ENCODE measurements at places on chromosomes 2 and 18. TPM values are rescaled to one million over a fixed set of nuclear protein-coding genes. Genes with fewer than 3 reads are reported as not detected.

DNA sequence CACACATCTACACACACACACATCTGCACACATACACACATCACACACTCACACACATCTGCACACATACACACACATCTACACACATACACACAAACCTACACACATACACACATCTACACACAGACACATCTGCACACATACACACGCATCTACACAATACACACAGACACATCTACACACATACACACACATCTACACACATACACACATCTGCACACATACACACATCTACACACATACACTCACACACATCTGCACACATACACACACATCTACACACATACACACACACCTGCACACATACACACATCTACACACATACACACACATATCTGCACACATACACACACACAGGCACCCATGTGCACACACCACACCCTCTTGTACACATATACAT is 400 bp upstream of the PRLH start:
- DNase-seq = no peak

DNA sequence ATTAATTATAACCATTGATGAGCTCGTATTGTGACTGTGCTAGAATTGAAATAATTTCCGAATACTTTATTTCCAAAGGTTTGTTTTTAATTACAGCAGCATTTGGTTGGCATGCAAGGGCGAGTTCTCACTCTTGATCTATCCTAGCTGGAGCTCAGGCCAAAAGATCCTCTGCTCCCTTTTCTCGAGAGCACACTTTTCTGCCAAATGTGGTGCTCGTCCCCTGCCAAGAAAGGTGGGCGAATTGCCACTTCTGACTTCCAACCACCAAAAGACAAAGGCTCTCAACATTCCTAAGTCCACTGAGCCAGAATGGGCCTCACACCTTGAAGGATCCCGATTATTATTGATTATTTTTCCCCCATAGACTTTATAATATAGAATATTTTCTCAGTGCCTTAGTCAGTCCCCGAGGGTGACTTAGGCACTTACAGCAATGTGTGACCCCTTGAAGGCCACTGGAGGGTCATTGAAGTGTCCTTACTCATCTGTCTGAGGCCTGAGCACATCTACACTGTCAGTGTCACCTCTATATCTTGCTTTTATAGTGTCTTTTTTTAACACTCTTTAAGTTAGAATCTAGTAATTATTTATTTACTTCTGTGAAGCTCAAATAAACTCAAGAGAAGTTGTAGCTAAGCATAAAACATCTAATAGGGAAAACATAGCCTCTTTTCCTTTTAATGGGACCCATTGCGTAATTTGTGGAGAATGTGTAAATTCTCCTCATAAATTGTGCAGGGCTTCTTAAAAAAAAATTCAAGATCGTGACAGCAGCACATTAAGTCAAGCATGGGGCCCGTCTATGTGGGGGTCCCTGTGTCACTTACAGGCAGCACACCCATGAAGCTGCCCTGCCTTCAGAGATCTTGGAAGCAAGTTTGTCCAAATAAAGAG is 98.3 kb downstream of the MEIS1 start:
- no peak for DNase-seq

DNA sequence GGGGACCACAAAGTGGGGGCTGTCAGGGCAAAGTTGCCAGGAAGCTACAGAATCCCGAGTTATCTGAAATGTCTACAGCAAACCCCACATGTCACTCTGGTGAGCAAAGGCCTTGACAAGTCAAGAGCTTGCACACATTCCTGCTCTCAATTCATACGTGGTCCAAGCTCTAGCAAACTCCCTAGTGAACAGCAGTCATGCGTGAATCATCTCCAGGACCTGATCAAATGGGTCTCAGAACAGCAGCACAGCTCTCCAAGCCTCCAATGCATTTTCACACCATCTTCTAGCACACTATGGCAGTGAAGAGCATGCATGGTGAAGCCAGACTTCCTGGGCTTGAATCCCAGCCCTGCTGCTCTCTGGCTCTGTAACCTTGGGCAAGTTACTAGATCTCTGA is 68.5 kb downstream of the MYO5B start:
- DNase-seq = no peak

DNA sequence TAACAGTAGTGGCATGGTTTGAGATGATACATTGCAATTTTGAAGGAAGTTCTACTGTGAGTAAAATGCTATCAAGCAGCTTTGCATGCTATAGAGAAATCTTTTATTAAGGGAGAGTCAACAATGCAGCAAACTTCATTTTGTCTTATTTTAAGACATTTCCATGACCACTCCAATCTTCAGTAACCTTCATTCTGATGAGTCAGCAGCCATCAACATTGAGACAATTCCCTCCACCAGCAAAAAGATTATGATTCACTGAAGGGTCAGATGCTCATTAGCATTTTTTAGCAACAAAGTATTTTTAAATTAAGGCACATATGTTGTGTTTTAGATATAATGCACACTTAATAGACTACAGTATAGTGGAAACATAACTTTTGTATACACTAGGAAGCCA is 235.7 kb downstream of the DSC3 start:
- no peak for DNase-seq

DNA sequence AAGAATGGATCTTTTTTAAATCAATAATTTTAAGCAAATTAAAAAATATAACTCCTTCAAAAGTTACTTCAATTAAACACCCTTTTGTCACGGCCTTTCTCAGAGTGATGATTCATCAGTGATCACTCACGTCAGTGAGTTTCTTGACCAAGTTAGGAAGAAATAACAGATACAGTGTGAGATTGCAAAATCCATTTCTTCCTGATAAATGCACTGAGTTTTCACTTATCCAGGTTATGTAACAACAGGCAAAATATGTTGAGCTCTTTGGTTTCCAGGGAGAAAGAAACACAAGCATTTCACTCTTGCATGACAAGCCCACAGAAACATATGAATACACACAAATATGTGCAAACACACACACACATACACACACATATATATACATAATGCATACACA is 195.9 kb upstream of the CYRIA start:
- no peak for DNase-seq

GKN1 gene
- not detected for total RNA-seq

GRCh38 chr2:238009563-238009962 is 42.7 kb downstream of the UBE2F start:
- DNase-seq = no peak

DNA sequence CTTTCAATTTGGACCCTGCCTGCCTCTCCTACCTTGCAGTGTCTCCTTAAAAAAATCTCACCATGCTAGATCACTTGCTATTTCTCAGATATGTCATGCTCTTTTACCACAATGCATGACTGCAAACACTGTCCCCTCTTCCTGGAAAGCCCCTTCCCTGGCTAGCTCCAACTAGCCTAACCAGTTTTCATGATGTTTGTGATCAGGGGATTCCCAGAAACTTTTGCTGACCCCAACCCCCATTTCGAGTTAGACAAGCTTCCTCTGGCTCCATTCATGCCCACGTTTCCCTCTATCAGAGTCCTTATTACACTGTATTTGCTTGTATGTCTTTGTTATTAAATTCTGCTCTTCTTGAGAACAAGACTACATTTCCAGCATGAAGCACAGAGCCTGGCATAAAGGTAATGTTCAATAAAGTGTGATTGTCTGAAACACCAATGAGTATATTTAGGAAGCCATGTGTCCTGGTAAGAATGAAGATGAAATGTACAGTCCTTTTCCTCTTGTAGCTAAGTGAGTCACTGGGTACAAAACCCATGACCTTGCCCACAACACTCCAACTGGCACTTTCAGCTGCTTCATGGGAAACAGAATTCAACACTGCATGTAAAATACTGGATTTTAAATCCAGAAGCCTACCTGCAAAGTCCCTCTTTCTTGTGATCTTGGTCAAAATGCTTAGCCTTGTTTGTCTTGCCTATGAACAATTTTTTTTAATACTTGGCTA is 62.0 kb upstream of the ATL2 start:
- no peak for DNase-seq

- no peak for DNase-seq
These were observed 1173.1 kb upstream of the ZEB2 start for GRCh38 chr2:145692971-145693478.

SULT1C4 gene
- total RNA-seq = not detected

DNA sequence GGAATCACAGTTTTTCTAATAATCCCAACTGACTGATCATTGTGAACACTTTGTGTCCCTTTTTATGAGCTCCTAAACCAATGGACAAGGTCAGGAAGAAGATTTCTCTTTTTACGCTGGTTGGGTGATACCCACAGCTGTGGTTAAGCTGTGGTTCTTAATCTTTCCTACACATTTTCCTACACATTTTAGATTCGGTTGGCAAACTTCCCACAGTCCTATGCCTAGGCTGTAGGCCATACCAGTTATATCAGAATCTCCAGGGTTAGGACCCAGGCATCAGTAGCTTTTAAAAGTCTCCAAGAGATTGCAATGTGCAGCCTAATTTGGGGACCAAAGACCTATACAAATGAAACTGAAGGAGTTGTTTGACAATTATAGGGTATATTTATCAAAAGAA is 203.0 kb downstream of the SP3 start:
- no peak for DNase-seq

RNU2-63P gene
- 19.7 TPM for total RNA-seq

IL36A gene
- 0.34 TPM for total RNA-seq

GRCh38 chr18:36066001-36066400 is 1.4 kb downstream of the RPRD1A start:
- no peak for DNase-seq

- DNase-seq = no peak
These were observed 33.1 kb upstream of the NPC1 start for GRCh38 chr18:23619388-23619881.

GRCh38 chr2:109419960-109420370 is 193.8 kb downstream of the SEPTIN10 start:
- DNase-seq = no peak

DNA sequence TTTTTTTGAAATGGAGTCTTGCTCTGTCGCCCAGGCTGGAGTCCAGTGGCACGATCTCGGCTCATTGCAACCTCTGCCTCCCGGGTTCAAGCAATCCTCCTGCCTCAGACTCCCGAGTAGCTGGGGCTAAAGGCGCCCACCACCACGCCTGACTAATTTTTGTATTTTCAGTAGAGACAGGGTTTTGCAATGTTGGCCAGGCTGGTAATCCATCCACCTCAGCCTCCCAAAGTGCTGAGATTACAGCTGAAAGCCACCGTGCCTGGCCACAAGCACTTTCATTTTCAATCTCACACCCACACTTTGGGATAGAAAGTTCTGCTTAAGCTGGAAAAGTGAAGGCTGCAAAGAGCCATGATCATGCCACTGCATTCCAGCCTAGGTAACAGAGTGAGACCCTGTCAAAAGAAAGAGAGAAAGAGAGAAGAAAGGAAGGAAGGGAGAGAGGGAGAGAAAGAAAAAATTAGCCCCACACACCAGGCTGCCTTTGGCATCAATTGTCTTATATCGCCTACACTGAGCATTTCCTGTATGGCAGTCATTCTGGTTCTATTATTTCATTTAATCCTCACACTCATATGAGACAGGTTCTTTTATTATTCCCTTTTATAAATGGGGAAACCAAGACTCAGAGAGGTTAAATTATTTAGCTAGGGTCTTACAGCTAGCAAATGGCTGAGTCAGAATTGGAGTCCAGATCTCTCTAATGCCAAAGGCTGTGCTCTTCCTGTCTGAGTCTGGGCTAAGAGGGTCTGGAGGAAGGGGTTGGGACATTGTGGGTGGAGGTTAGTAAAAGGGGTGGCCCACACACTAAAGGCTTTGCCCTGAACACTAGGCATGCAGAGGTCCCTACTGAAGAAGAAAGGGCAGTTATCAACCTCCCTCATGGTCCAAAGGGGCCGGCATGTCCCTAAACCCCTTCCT is 37.9 kb upstream of the PKDCC start:
- DNase-seq = no peak

DNA sequence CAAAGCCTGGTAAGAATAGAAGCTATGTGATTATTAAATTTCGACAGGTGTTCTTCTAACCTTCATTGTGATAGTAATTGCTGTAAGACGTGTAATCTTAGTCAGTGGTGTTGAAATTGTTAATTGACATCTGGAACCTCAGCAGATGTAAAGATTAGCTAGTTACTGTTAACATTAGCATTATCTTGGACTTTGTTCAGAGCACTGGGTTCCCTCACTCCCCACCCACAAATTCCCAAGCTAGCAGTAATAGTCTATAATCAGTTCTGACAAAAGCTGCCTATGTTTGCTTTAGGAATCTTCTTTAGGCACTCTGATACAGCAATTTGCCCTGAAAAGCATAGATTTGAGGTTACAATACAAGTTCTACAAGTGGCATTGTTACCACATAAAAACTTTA is 233.7 kb downstream of the EN1 start:
- DNase-seq = no peak

- DNase-seq = no peak
These were observed 12.3 kb downstream of the CEP192 start for GRCh38 chr18:13003466-13003896.

CFAP53 gene
- 0.51 TPM for total RNA-seq

GRCh38 chr18:12741351-12741750 is 38.5 kb downstream of the PSMG2 start:
- DNase-seq = no peak

LIMS2 gene
- 8.2 TPM for total RNA-seq
